ENCODE measurements at places on chromosomes 3 and 15.

DNA sequence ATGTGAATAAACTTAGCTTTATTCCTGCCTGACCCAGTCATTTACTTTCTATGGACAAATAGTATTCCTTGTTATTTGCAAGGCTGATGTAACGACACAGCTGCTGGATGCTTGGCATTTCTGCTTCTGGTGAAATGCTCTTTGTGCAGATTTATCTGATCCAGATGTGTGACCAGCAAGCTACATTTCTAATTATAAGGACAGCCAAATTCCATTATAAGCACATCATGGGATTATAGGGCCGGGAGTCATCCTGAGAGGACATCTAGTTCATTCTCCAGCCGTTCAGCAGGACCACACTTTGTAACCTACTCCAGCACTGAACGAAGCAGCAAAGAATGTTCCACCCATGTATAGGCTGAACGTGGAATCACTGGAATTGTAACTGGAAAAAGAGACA, 42.9 kb downstream of the FNDC3B start:
- DNase-seq: no peak

DNA sequence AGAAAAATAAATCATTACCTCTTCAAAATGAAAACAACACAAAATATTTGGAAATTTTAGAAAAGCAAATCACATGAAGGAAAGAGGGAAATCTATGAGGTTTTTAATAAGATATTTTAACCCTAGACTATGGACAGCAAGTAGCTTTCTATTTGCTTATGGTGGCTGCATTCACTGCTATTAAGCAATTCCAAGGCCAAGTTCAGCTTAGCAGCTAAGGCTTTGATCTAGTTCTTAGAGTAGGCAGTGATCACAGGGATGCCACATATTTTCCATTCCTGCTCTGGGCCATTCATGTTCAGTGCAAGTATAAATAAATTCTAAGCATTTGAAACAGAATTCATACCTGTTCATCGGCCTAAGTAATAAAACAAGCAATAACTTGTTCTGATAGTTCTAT, 235.3 kb downstream of the CDIN1 start:
- no peak for DNase-seq

GRCh38 chr15:42264795-42265194, 8.2 kb upstream of the GANC start:
- no peak for DNase-seq

GRCh38 chr3:25582242-25582641, 82.5 kb downstream of the TOP2B start:
- no peak for DNase-seq

- no peak for DNase-seq
Observed at GRCh38 chr15:63335543-63336240, 46.0 kb downstream of the CA12 start.
